ENCODE measurements at places on chromosomes 3 and 15.

GRCh38 chr15:78937132-78937739 lies 7.6 kb downstream of the CTSH start:
- no peak for DNase-seq

DNA sequence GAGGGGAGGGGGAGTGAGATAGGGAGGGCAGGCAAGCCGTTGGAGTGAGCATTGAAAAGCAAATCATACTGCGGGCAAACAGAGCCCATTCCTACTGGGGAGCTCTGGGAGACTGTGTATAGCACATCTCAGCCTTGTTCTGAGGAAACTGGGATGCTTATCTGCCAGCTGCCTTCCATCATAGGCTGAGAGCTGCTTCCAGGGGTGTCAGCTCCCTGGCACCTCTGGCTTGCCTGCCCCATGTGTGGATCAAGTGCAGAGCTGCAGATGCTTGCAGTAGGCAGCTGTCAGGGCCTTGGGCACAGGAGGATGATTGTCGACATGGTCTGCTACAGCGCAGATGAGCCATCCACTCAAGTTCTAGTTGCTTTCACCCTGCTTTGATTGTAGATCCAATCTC lies 86.8 kb downstream of the CHRNA7 start:
- DNase-seq, result no peak

GRCh38 chr3:126480861-126481260 lies 5.2 kb upstream of the ZXDC start:
- no peak for DNase-seq

- no peak for DNase-seq
Observed at GRCh38 chr15:52745326-52746161, 44.6 kb downstream of the ONECUT1 start.

- no peak for DNase-seq
Observed at GRCh38 chr3:13433912-13434311, 13.8 kb upstream of the NUP210 start.

- no peak for DNase-seq
Observed at GRCh38 chr3:42819351-42819965, 10.2 kb downstream of the ACKR2 start.

DNA sequence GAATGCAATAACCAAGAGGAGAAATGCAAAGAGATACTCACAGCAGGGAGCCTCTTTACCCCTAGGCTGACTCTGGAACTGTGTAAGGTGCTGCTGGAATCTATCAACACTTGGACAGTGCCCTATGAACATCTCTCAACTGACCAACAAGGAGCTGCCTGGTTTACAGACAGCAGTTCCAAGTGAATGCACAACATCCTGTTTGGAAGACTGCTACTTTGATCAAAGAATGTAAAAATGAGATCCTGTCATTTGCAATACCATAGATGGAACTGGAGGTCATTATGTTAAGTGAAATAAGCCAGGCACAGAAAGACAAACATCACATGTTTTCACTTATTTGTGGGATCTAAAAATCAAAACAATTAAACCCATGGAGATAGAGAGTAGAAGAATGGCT lies 136.3 kb downstream of the IMPG2 start:
- no peak for DNase-seq

DNA sequence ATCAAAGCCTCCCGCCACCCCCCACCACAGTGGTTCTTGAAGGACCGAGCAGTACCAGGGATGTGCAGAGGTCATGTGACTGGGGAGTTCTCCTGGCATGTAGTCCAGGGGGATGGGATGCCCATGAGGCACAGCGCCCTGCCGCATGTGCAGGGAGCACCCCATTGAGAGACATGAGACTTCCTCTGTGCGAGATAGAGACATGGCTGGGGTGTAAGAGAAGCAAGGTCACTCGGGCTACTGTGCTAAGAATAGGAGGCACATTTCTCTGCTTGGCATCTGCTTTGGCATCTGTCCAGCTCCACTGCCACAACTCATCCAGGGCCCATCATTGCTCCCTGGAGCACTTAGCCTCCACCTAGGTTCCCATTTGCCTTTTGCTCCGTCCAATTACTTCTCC lies 2.4 kb upstream of the CYP1A1 start:
- no peak for DNase-seq

DNA sequence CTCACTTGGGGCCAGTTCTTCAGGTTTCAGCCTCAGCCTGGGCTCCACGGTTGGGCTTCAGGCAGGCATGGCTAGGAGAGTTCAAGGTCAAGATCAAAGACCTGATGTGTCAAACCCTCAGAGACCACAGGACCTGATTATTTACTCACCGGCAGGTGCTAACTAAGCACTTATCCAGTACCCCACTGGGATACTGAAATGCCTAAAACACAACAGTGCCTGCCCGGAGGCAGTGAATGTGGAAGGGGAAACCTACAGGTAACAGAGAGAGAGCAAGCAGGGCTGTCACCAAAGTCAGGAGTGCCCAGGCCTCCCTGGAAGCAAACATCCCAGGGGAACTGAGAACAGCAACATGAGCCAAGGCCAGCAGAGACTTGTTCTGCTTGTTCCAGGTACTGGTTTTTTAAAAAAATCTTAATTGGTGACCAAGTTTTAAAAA lies 6.7 kb downstream of the IDH2 start:
- DNase-seq, result no peak

- no peak for DNase-seq
Observed at GRCh38 chr3:125418306-125418705, 43.2 kb upstream of the ZNF148 start.

DNA sequence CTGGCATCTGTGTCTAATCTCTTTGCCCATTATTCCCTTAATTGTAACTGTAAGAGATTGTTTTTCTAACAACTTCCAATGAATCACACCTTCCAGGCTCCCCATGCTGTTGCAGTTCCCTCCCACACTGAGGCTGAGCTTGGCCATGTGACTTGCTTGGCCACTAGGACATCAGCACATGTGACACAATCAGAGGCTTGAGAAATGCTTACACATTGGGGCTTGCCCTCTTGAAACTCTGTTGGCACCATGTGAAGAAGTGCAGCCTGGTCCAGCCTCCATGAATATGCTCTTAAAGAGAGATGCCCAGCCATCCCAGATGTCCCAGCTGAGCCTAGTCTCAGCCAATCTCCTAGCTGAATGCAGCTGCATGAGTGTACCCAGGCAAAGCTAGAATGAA lies 326.8 kb upstream of the SOX2 start:
- no peak for DNase-seq

- no peak for DNase-seq
Observed at GRCh38 chr15:99324082-99324620, 72.9 kb downstream of the LRRC28 start.

DNA sequence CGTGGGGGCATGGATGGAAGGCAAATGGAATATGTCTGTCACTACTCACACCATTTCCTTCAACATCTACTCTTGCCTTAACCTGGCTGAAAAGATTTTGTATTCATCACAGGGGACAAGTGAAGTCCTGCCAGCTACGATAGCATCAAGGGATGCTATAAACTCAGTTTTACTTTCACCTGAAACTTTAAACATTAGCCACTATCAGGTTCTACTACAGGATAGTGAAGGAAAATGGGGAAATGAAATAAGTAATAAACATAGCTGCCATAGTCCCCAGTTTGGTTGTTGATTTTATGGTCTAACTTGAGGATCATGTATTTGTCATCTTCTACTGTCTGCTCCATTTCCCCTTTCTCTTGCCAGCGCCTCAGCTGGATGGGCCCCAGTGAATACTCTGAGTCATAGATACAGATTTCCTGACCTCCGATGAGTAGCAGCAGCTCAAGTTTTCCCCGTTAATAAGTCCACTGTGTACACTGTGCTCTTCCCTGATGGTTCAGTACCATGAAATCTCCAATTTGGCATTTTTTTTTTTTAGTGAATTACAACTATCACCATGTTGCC lies 338.2 kb upstream of the SLCO3A1 start:
- no peak for DNase-seq

DNA sequence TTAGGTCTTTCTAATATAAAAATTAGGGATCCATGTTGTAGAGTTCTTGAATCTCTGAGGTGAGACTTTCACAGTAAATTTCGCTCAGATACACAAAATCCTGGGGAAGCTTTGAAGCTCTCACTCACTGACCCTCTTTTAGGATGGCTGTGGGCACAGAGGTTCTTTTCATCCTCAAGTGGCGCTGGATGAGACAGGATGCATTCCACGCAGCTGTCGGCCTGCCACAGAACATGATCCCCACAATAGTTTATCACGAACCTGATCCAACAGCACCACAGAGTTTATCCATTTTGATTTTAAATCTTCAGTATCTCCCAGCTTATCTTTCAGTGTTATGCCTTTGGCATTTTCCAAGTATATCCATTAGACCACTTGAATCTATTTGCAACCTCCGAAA lies 91.9 kb downstream of the WDR76 start:
- DNase-seq, result no peak

DNA sequence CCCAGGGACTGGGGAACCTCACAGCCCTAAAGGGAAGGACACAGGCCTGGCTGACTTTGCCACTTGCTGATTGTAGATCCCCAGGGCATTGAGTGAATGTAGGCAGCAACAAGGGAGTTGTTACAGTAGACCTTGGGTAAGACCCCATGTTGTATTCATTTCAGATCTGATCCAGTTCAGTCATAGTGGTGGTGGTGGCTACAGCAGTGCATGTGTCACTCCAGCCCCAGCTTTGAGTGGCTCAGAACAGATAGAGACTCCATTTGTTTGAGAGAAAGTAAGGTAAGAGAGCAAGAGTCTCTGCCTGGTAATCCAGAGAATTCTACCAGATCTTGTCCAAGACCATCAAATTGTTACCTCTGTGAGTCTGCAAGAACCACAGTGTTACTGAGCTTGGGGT lies 278.7 kb upstream of the SATB1 start:
- no peak for DNase-seq

DNA sequence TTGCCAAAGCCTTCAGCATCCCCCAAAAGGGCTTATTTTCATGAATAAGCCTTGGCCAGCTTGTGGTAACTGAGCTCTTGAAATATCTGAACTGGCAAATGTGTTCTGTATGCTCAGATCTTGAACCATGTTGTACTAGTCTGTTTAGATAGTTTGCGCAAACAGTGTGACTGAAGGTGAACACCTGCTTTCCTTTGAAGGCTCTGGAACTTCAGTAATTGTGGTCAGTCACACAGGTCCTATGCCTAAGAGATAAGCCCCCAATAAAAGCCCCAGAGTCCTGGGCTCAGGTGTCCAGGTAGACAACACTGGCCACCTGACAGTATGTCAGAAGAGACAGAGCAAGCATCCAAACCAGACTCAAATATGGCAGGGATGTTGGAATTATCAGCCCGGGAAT lies 5.4 kb downstream of the TUBGCP5 start:
- no peak for DNase-seq

GRCh38 chr15:49331442-49331841 lies 91.6 kb upstream of the FGF7 start:
- no peak for DNase-seq

GRCh38 chr3:129745253-129745652 lies 138.8 kb upstream of the PLXND1 start:
- no peak for DNase-seq

GRCh38 chr3:10149226-10149625 lies 7.6 kb downstream of the VHL start:
- no peak for DNase-seq

DNA sequence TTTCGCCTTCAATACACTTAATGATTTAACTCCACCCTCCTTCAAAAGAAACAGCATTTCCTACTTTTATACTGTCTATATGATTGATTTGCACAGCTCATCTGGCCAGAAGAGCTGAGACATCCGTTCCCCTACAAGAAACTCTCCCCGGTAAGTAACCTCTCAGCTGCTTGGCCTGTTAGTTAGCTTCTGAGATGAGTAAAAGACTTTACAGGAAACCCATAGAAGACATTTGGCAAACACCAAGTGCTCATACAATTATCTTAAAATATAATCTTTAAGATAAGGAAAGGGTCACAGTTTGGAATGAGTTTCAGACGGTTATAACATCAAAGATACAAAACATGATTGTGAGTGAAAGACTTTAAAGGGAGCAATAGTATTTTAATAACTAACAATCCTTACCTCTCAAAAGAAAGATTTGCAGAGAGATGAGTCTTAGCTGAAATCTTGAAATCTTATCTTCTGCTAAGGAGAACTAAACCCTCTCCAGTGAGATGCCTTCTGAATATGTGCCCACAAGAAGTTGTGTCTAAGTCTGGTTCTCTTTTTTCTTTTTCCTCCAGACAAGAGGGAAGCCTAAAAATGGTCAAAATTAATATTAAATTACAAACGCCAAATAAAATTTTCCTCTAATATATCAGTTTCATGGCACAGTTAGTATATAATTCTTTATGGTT lies at the start of gene CCR5:
Gene CCR5 (plus strand): TSS at position 108 of the 680 bp plus-strand sequence. CDS start 1,957 bp downstream, outside the sequence.
- no peak for DNase-seq

GRCh38 chr3:110243081-110243480 lies 828.5 kb upstream of the NECTIN3 start:
- no peak for DNase-seq

- DNase-seq, result no peak
Observed at GRCh38 chr3:146469150-146470017, at the start of gene PLSCR2. Gene PLSCR2, minus strand, starts transcription at chr3:146469561. Its CDS starts 9,657 bp downstream, at chr3:146459904.

- no peak for DNase-seq
Observed at GRCh38 chr3:110420158-110420641, 651.4 kb upstream of the NECTIN3 start.

DNA sequence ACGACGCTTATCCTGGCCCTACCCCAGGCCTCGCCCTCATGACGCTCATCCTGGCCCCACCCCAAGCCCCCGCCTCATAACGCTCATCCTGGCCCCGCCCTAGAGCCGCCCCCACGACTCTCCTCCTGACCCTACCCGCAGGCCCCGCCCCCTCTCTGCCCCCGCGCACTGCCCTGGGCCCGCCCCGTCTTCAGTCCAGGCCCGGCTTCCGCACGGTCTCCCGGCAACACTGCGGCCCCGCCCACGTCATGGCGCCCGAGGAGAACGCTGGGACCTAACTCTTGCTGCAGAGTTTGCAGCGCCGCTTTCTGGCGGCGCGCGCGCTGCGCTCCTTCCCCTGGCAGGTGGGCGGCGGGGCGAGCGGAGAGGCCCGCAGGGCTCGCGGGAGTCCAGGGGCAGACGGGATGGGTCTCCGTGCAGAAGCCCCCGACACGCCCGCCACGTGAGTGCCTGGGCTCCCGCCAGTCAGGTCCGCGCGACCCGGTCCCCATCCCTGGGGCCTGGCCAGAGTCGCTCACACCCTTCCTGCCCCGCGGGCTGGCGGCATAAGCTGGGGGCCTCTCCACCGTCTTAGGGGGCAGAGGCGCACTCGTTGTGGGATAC lies 52.5 kb upstream of the ROPN1B start:
- DNase-seq, result peak; percentile 87

DNA sequence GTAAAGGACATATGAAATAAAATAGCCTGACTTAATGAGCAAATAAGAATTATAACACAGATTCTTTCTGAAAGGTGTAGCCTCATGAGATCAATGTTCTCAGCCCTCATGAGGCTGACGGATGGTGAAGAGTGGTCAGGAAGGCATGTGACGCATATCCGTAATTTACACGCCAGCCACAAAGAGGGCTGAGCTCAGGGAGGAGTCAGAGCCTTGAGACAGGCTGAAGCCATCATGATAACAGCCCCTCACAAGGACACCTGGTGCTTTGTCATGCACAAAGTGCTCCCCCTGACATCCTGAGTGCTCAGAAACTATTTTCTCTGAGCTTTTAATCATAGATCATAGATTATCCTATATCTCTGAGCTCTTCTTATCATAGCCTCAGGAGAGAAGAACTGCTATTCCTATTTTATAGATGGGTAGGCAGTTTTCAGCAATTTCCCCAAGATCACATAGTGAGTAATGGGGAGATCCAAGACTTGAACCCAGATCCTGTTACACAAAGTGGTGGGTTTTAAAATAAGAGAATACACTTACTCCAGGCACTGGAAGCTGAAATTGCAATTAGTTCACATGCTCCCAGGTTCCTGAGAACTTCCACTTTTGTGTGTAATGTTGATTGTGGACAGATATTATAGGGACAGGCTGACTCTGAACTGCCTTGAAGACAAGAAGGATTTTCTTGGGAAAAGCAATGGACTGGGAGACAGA lies 267.1 kb downstream of the RPLP1 start:
- no peak for DNase-seq

Measured in HuH-7 (cell line).